ENCODE measurements at places on chromosomes 12 and 14. TPM values are rescaled to one million over a fixed set of nuclear protein-coding genes. Genes with fewer than 3 reads are reported as not detected.
A peak's percentile ranks its signal among the peaks of the same experiment; 100 is the strongest.

DNA sequence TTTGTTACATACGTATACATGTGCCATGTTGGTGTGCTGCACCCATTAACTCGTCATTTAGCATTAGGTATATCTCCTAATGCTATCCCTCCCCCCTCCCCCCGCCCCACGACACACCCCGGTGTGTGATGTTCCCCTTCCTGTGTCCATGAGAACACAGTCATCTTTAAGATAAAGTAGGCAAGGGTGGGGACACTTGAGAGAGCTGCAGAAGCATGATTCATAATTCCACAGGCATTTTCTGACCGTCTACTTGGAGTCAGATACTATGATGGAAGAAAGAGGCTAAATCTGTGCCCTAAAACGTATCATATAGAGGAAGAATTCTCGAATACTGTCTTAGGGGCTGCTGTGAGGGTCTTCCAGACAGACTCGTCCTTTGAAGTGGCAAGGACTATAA lies 145.9 kb upstream of the VASH1 start:
- no peak for DNase-seq

DNA sequence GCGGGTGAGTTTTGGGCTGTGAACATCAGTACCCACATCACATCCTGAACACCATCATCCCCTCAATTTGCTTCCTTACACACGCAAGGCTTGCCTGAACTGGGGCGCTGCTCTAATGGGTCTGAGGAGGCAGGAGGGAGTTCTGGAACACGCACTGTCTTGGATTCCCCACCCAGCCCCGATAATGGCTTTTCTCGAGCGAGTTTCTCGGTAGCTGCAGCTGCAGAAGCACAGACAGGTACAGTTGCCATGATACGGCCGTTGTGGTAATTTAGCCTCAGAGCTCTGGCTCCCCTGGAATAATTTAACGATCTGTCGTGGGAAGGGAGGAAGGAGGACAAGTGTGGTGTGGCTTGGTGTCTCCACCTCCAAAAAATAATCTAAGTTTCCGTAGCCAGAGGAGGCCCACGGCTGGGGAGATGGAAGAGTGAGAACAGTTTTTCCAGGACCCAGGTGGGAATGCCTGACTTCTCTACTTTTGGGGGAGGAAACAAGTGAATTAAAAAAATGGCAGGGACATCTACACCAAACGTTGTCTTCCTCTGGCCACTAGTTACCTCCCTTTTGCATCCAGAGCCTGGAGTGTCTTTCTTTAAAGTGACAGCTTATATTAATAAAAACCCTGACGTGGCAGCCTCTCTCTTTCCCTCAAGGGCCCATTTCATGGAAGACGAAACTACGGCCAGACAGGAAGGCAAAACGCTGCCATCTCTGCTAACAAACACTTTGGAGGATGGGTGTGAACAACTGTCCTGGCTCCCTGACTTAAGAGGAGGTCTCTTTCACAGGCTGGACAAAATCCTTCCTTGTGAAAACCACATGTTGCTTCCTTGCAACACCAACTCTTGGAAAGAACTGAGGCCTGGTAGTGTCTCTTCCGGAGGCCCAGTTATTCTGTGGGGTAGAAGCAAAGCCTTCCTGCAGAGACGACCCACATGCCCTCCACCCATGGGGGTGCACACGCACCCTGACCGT lies 84.8 kb downstream of the RBM19 start:
- no peak for DNase-seq

DNA sequence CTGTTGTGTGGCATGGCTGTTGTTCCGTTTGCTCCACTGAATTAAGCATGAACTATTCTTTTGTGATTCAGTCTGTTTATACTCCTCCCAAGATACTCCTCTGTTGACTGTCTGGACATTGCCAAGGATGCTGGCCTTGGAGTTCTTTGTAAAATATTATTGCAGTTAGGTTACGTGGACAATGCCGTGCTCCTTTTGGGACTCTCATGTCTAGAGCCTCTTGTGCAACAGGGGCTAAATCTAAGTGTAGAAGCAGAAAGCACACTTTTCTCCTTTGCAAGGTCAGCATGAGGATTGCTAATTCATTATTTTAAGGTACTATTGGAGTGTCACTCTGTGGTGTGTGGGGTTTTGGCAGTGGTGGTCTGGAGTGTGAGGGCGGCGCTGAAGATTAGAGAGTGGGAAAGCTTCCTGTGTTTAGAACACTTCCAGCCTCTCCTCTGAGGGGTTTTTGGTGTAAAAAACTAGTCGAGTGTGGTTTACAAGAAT lies 125.4 kb downstream of the SAMD4A start:
- DNase-seq, result peak; percentile 69

DNA sequence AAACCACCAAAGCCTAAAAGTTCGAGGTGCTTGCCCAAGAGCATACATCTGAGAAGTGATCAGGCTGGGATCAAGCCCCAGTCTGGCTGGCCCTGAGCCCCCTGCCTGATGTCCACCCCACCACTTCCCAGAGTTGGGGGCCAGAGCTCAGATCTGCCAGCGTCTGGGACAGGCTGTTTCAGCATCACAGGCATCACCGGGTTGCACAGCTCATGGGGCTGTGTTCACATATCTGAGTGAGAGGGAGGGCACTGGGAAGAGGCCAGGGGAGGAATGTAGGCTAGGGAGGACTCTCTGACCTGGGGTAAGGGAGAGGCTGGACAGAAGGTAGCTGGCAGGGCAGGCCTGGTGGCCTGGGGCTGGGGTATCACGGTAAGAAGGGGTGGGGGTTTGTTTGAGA lies 6.0 kb downstream of the TGM1 start:
- no peak for DNase-seq

- DNase-seq, result peak; percentile 22
These were observed 29.7 kb downstream of the CPNE8 start for GRCh38 chr12:38875586-38876228.

DNA sequence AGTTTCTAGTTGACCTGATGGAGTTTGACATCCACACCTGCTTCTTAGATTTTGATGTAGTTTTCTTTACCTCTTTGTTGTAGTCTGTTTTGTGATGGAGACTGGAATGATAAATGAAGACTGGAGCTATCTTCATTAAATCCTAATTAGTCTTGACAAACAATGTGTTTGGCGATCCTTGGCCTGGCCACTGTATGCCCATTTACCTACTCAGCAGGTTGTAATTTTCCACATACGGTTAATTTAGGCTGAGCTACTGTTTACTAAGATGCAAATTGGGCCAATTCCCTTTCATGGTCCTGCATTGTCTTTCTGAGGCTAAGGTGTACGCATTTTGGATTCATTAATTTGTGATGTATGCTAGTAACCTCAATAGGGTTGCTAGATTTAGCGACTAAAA lies at the start of gene TAS2R7:
TAS2R7 (minus strand) TSS at position 41 of the 400 bp plus-strand sequence. CDS start 57 bp downstream, outside the sequence.
- DNase-seq, result no peak

- no peak for DNase-seq
These were observed 1003.9 kb downstream of the FLRT2 start for GRCh38 chr14:86533834-86534233.

DNA sequence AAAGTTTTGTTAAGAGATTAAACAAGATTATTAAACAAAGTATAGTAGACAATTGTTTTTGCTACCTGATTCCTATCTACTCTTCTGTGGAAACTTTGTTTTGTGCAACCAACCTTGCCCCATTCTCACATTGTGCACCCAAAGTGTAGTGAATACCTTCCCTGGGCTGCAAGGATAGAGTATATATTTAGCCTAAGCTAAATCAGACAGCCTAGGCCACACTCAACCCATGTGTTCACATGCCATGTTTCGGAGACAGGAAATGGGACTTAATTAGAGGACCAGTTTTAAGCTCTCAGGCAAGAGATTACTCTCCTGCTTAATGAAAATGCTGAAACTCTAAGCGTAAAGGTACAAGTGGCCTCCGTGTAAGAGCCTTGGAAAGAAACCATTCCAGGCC lies 734.9 kb upstream of the USP15 start:
- no peak for DNase-seq

GRCh38 chr14:93957333-93957710 lies 19.0 kb downstream of the ASB2 start:
- DNase-seq, result no peak

GRCh38 chr12:49098035-49098451 lies 3.4 kb upstream of the DHH start:
- DNase-seq, result peak; percentile 54

GRCh38 chr14:64709126-64709525 lies 4.9 kb downstream of the PLEKHG3 start:
- DNase-seq, result no peak

Gene ASB2
- total RNA-seq, result 0.49 TPM

Gene CTSG
- total RNA-seq, result not detected

Gene SMOC1
- 0.25 TPM for total RNA-seq

Gene FAM186B
- 2.7 TPM for total RNA-seq

Gene LRRK2
- 22.1 TPM for total RNA-seq

Gene YARS2
- 10.3 TPM for total RNA-seq

Gene PTPRO
- 0.57 TPM for total RNA-seq

Measured in fibroblast of the aortic adventitia (primary cell).